KBM-7 (cell line): ENCODE measurements at places on chromosomes 1 and 21.

- DNase-seq: no peak
Observed at GRCh38 chr1:8986814-8987190, 39.4 kb downstream of the SLC2A7 start.

DNA sequence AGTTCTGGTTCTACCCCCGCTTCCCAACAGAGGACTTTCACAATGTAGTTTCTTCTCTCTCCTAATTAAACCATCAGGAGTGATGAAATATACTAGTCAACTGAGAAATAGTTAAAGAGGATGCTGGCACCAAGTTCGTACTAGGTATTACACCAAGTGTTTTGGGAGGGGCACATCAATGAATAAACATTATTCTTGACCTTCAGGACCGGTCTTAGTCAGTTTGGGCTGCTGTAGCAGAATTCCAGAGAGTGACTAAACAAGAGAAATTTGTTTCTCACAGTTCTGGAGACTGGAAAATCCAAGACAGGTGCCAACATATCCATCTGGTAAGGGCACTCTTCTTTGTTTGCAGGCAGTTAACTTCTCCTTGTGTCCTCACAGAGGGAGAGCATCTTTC is 103.8 kb downstream of the SPATA17 start:
- DNase-seq: no peak

GRCh38 chr1:151511636-151512215 is 539 bp downstream of the CGN start:
- peak; percentile 29 for DNase-seq

- DNase-seq: no peak
Observed at GRCh38 chr1:161954466-161954865, 69.2 kb downstream of the OLFML2B start.

DNA sequence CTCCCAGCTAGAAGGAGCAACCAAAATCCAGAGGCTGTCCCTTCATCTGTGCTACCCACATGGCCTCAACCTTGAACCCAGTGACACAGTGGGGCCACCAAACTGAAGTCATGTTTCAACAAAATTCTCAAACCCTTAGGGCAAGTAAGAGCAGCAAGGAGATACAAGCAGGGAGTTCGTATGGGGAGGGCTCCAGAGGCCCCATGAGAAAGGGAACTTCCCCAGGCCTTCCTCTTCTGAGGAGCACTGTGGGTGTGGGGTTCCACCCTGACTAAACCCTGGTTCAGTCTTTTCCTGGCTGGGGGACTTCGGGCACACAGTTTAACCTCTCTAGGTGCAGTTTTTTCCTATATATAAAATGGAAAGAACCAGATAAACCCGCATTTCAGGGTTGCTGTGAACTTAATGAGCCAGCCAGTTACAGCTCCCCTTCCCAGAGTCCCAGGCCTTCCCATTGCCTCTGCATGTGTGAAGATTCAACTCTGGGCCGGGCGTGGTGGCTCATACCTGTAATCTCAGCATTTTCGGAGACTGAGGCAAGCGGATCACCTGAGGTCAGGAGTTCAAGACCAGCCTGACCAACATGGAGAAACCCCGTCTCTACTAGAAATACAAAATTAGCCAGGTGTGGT is 8.0 kb upstream of the THEMIS2 start:
- DNase-seq: peak; percentile 53

DNA sequence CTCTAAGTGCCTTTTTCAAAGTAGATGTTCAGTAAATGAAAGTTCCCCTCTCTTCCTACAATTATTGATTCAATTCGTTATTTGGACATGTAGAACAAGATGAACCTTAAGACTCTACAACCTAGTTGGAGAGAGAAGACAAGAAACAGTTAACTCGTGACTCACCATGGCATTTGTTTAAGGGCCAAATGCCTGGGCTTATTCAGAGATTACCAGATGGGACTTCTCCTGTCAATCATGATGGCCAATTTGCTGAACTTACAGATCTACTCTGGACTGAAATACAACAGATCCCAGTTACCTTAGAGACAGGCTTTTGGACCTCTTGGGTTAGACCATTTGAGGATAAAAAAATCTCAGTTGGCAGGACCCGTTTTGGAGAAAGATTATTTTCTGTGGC is 93.5 kb downstream of the C1orf94 start:
- DNase-seq: no peak

DNA sequence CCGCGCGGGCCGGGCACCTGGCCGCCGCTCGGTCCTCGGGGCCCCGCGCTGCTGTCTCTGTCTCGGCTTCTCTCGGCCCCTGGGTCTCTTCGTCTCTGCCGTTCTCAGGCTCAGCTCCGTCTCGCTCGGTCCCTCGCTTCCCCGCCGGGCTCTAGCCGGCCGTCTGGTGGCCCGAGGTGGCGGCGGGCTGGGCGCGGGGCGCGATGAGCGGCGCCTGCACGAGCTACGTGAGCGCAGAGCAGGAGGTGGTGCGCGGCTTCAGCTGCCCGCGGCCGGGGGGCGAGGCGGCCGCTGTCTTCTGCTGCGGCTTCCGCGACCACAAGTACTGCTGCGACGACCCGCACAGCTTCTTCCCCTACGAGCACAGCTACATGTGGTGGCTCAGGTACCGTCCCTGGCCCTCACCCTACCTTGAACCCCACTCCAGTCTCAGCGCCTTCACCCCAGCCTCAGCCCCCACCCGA is 355 bp downstream of the SHISAL2A start:
- DNase-seq: no peak

DNA sequence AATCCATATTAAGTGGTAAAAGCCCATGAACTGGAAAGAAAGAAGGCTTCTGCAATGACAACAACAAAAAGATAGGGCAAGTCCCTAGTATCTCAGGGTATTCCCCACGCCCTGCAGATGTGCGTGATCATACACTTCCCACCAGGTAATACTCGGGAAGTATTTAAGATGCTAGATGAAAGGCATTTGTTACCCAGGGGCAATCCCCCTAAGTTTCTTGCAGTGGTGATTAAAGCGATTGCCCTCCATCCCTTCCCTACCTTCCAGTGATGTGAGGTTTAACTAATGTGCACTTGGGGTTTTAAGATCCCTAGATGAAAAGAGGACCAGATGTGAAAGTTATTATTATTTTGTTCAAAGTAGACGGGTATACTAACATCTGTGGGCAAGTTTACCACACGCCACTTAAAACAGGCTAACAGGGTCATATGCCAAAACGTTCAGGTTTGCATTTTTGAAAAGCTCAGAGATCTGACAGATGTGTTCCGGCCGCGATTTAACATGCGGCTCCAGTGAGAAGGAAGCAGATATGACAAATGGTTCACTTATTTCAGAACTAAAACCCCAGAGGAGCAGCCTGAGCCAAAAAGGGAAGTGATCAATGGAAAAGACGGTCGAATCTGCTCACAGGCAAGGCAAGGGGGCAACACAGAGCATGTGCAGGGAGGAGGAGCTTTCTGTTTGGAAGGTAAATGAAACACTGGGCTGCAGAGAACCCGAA is 17.4 kb downstream of the TIAM1 start:
- DNase-seq: peak; percentile 45

DNA sequence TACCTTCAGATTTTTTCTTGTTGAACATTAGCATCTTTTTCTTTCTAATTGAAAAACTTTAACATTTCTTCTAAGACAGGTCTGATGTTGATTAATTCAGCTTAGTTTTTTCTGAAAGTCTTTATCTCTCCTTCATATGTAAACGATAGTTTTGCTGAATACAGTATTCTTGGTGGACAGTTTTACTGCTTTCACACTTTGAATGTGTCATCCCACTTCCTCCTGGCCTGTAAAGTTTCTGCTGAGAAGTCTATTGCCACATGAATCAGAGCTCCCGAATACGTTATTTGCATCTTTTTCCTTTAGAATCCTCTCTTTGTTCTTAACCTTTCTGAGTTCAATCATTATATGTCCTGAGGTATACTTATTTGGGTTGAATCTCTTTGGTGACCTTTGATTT is 344.2 kb downstream of the OLFM3 start:
- no peak for DNase-seq

- DNase-seq: no peak
Observed at GRCh38 chr1:232305050-232305449, 324.9 kb downstream of the SIPA1L2 start.

GRCh38 chr21:35697321-35697808 is 363.0 kb downstream of the SETD4 start:
- DNase-seq: peak; percentile 49

DNA sequence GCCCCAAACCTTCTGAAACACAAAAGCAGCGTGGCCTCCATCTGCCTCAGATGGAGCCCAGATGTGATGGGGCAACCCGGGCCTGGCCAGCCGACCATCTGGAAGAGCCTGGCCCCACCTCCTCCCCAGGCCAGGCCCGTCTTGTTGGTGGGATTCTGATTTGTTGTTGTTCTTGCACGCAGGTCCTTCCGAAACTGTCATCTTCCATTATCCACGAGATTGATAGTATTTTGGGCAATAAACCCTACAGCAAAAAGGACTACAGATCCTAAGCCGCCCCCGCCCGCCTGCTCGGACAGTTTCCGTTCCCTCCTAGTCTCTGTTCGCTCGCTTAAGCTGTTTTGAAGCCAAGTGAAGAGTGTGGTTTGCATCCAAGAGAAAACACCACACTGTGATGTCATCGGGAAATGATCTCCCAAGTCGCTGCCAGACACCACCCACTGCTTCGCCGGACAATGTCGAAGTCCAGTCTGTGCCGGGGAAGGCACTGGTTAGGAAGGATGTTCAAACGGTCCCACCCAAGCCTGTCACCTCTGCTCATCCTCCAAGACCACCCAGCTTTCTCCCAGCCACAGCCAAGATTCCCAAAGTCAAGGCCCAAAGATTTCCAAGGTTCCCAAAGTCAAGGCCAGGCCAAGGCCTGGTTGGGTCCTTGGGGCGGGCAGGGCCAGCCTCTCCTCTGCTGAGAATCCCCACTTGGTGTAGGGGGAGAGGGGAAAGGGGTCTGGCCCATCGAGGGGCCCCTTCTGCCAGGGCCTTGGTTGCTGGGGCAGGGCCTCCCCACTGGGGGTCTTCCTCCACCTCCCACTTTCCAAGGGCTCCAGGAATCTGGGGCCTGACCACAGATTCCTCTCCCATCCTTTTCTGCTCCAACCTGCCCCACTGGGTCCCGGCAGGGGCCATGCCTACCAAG is 52.9 kb downstream of the KCNAB2 start:
- no peak for DNase-seq

DNA sequence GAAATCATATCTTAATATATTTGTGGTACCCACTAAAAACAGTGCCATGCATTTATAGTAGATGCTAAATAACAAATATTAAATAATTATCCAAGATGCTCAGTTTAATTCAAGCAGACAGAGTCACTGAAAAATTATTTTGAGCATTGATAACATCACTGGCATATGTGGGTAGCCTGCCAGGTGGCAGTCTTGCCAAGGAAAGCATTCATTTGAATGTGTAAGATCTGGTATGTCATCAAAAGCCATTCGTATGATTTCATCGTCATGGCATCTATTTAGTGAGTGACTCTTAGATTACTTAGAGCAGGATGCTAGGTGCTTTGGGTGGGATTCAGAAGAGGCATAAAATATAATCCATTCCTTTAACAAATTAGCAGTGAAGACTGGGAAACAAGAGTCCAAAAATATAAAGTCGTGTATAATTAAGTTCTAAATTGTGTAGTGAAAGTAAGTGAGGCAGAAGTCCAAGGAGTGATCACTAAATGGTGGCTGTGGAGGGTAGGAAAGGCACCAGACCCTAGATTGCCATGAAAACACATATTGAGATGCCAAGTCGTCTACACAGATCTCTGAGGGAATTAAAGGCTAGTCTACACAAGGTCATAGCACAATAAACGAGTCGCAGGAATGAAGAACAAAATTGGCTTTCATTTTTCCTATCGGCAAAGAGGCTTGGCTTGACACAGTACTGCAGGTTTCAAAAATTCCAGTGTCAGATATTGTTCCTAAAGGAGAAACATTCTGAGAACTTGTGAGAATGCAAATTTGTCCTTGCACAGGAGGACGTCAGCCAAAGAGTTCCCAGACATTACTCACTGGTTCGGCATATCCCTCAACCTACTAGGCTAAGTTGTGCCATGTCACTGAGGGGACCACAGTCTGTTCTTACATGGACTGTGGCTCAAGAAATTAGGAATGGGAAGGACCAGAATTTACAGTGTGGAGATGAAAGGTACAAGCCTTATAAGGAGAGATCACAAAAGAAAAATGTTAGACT is 130.8 kb downstream of the LYPLAL1 start:
- DNase-seq: no peak

- DNase-seq: no peak
Observed at GRCh38 chr1:246513041-246513440, 6.0 kb upstream of the SMYD3 start.

DNA sequence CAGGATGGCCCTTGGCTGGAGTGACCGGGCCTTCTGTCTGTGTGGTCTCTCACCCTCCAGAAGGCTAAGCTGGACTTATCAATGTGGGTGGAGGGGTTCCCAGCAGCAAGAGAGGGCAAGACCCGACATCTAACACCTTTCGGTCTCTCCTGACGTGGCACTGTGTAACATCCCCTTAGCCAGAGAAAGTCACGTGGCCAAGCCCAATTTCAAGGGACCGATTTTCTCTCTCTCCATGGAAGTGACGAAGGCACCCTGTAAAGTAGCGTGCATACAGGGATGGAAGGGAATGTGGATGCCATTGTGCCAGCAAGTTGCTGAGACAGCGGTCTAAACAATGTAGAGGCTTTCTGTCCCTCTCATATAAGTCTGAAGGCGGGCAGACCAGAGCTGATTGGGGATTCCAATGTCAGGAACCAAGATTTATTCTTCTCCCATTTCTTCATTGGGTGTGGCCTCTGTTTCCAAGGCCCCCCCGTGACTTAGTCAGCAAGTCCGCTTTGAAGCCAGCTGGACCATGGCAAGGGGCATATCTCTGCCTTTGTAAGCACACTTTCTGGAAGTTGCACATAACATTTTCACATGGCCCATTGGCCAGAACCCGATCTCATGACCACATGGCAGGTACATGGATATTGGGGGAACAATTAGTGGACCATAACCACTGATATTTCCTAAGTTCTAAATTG is 12.5 kb downstream of the MX1 start:
- no peak for DNase-seq

GRCh38 chr1:157177733-157178394 is 39.7 kb upstream of the ETV3 start:
- DNase-seq: no peak

- DNase-seq: no peak
Observed at GRCh38 chr1:203807196-203807595, 11.8 kb downstream of the ZBED6 start.

DNA sequence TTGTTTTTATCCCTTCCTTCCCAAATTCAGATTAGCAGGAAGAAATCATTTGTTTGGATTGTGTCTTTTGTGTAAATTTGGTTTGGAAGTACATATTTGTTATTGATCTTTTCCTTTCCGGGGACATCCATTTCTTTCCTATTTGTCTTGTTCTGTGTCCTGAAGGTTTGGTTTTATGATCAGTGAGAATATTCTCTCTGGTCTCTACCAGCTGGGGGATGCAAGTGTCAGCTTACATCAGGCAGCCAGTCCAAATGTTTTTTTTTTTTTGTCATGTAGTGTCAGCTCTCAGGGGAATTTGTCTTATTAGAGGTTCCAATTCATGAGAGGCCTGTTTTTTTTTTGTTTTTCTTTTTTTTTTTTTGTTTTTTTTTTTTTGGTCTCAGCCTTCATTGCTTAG is 479.2 kb upstream of the LRRC7 start:
- DNase-seq: no peak

DNA sequence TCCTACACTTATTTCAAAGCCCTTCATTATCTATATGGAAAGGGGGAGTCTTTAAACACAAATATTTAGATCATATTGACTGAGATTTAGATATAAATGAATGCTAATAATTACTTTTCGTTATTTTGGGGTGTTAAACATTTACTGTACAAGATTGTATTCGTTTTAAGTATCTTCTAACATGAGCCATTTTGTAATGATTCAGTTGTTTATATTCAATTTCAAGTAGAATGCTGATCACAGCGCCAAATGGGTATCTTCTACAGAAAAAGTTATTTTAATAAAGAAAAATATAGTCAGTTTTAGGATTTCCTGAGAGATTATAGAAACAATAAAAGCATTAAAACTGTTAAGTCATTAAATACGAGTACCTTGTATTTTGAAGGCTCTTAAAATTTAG is 104.5 kb upstream of the HNRNPU start:
- no peak for DNase-seq
